ENCODE measurements at places on chromosomes 3 and 15.

GRCh38 chr15:40487816-40488682 lies 17.3 kb downstream of the CHST14 start:
- no peak for DNase-seq

DNA sequence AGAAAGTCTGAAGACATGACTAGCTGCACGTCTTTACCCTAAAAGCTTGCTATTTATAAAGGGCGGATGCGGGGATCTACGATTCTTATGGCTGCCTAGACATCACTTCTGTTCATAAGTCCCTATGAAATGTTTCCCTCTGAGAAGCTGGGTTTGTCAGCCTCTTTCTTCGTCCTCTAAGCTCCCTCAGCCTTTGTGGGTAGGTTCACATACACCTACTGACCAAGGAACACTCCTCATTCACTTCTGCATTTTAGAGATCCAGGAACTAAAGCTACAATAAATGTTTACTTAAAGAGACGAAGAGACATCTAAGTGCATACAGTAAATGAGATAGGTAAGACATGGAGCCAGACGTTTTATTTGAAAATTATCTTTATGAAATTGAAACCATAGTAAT lies 16.7 kb upstream of the RAMAC start:
- DNase-seq = no peak

- no peak for DNase-seq
Measured at GRCh38 chr3:43043071-43043766, 62.7 kb downstream of the POMGNT2 start.

DNA sequence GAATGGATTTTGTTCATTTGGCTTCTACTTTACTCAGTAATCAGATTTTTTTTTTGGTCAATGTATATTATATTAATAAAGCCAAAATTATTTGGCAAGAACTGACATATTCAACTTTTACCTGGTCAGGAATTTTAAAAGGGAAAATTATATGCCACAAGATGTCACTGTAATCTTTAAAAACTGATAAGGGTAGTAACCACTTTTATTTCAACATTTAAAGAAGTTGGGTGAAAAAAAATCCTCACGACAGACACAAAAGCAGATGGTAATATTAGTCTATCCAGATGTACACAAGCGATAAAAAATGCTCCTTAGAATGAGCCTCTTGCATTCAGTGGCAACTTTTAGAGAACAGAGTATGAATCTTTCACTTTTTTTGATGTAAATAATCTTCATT lies 101.9 kb downstream of the SERPINI1 start:
- no peak for DNase-seq

DNA sequence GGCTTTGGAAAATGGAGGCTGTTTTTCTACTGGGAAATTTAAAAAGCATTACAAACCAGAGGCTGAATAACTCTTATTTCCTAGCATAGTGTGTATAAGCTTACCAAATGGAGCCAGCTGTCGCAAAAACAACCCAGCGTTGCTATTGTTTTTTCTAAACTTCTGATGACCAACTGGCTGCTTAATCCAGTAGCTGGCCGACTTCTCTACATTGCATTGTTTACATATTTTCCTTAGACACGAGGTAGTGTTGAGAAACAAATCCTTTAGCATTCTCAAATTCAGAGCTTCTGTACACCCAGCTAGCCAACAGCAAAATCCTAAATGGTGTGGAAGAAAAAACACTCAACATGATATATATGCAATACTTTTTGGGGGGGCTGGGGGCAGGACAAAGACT lies 161.0 kb upstream of the ADAMTS9 start:
- DNase-seq = no peak

DNA sequence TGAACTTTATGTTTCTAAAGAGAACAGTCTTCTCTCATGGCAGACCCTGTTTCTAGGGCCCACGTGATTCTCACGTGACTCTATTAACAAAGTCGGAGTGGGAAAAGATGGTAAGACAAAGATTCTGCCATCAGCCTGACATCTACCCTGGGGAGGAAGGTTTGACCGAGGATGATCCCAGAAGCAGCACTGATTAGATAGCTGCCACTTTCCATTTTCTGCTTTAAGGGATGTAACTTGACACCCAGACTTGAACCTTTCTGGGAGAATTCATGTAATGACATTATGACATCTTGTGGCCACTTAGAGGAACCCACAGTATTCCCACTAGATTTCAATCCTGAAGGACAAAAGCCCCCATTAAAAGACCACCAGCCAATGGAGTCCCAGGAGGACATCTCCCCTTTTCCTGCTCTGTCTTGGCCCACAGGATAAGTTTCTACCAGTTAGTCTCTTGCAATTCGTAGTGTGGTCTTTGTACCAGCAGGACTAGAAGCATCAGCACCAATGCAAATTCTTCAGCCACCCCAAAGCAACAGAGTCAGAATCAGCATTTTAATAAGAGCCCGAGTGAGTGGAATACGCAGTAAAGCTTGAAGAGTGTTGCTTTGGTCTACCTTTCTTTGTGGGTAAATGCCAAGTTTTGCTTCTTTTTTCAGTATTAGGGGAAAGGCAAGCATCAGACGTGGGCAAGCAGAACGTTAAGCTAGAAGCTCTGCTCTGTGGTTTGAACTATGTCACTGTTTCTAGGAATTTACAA lies 480.5 kb upstream of the PROK2 start:
- no peak for DNase-seq

DNA sequence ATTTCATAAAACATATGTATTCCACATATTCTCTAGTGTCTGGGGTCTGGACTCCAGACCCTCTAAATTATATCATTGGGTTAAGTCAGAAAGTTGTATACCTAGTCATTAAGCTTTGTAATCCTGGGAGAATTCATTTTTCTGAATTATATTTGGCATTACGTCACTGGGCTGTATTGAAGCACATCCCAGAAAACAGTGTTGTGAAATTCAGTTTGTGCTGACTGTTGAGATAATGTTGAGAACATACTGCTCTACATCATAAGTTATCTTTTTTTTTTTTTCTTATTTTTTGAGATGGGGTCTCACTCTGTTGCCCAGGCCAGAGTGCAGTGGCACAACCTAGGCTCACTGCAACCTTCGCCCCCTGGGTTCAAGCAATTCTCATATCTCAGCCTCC lies 153.1 kb upstream of the STT3B start:
- DNase-seq = no peak

GRCh38 chr3:122730240-122730639 lies 49.6 kb downstream of the PARP14 start:
- DNase-seq = no peak

- DNase-seq = no peak
Measured at GRCh38 chr15:96087180-96087884, 243.2 kb upstream of the NR2F2 start.

- DNase-seq = no peak
Measured at GRCh38 chr3:4834403-4834866, 144.8 kb upstream of the BHLHE40 start.

DNA sequence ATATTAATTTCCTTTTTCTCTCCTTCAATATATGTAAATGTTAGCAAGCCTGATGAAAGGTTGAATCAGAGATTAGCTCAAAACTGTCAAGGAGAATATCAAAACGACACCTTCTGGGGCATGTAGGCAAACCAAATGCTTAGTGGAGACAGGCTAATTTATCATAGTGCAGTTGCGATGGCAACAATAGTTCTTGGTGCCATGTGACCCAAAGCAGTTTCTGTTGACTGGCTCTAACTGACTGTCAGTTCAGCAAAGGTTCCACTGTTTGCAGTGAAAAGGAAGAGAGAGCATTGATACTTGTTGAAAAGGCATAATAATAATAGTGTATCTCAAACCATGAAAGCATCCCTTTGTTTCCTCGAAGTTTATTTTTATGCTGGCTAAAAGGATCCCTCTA lies 513.9 kb downstream of the NLGN1 start:
- no peak for DNase-seq

GRCh38 chr3:175059788-175060187 lies 200.7 kb downstream of the NAALADL2 start:
- no peak for DNase-seq

DNA sequence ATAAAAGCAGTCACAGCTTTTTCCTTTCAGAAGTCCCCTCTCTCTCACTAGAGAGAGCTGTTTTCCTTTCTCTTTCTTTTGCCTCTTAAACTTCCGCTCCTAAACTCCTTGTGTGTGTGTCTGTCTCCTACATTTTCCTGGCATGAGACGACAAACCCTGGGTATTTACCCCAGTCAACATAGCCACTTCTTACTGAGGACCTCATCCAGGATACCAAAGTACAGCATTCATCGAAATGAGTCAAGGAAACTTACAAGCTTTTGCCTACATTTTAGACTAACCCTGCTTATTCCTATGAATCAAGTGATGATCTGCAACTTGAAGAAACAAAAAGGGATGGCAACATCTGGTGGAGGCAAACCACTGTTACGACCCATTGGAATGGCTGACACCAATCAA lies 16.7 kb downstream of the PATL2 start:
- no peak for DNase-seq

DNA sequence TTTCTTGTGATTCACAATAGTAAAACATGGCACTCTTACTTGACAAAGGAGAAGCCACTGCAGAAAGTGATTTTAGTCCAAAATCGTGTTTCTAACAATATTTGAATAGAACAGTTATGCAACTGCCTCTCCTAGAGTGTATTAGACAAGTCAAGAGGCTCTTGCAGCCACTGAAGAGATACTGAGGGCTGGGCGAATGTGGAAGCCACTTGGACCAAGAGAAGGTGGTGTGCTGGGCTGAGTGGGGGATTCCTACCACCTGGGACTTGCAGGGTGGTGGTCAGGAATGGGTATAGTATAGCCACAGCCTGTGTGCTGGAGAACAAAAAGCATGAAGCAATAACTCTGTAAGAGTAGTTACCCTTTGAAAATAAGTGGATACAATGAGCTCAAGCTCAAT lies 223.8 kb upstream of the DNAJC19 start:
- no peak for DNase-seq

GRCh38 chr15:90610190-90610589 lies 80.5 kb downstream of the CRTC3 start:
- DNase-seq = no peak

- DNase-seq = no peak
Measured at GRCh38 chr3:150390087-150390486, 18.0 kb upstream of the TSC22D2 start.

- no peak for DNase-seq
Measured at GRCh38 chr3:55774856-55775255, 287.8 kb upstream of the WNT5A start.

DNA sequence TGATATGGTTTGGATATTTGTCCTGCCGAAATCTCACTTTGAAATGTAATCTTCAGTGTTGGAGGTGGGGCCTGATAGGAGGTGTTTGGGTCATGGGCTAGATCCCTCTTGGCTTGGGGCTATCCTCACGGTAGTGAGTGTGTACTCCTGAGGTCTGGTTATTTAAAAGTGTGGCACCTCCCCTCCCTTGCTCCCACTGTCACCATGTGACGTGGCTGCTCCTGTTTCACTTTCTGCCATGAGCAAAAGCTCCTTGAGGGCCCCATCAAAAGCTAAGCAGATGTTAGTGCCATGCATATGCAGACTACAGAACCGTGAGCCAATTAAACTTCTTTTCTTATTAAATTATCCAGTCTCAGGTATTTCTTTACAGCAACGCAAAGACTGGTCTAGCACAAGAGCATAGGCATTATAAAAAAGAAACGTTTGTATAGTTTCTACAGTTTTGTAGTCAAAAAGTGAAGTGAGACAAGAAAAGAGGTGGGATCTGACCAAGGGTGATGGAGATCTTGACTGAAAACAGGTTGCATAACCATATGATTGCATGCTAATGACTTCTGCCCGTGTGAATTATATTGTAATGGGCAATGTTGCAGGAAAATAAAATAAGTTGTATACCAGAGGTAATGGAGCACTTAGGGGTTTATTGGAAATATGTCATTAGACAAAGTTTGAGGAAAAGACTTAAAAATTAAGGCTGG lies 28.5 kb upstream of the CLASP2 start:
- DNase-seq = peak; percentile 60

DNA sequence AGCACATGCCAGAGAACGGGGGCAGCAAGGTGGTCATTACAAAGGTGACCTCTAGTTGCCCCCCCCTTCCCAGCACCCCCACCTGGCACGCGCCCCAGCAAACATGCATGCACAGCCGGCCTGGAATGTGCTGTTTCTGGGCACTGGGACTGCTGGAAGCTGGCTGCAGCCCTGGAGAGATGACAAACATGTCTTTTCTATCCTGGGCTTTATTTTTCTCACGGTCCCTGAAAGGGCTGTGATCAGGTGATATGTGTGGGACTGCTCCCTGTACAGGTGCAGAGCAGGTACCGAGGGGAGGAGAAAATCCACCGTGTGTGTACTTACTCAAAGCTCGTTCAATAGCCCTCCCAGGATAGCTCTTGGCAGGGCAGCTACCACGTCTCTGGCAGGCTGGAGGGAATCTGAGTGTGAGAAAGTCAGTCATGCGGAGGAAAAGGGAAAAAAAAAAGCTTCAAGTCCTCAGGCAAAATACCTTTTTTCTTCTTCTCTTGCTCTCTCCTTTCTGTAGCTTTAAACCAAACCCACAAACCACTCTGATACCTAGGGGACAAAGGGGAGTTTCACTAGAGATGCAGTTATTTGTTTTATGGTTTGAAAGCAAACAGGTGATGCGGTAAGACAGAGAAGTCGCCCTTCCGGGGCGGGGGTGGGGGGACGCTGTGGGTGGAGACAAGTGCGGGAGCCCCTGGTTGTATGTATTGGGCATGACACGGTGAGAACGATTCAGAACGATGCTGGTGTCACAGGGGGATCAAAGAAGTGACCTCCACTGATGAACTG lies 5.0 kb upstream of the HES1 start:
- no peak for DNase-seq

- no peak for DNase-seq
Measured at GRCh38 chr15:64058279-64058678, 12.0 kb upstream of the DAPK2 start.

GRCh38 chr3:173785004-173785403 lies 387.5 kb downstream of the NLGN1 start:
- no peak for DNase-seq

- no peak for DNase-seq
Measured at GRCh38 chr3:118332699-118333098, 701.9 kb downstream of the IGSF11 start.

GRCh38 chr3:147420353-147421183 lies 11.4 kb downstream of the ZIC1 start:
- no peak for DNase-seq

- DNase-seq = no peak
Measured at GRCh38 chr3:56862352-56863062, 60.8 kb upstream of the ARHGEF3 start.

DNA sequence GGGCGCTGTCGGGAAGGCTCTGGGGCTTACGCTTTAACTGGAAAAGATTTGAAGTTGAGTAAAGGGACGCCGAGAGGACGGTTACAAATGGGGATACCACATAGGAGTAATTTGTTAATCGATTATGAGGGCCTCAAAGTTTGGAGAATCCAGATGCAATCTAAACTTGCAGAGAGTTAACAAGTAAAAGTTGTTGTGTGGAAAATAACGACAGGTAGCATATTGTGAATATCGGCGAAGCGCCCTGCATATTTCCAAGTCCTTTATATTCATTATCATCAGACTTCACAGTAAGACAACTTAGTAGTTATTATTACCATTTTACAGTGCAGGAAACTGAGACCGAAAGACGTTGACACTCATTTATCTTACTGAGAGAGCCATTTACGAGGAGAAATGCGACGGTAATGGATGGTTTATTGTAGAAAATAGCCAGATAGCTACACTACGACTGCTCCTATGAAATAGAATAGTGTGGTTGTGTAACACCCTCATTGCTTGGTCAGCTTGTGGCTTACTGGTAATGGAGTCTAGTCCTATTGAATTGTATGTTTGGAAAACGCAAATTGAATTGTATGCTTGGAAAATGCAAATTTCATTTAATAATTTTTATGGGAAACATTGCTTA lies 700 bp downstream of the MKRN2 start:
- DNase-seq = no peak
